ENCODE measurements at places on chromosomes 6 and 20.

- DNase-seq: no peak
Measured at GRCh38 chr20:3612795-3613572, 50.2 kb downstream of the GFRA4 start.

DNA sequence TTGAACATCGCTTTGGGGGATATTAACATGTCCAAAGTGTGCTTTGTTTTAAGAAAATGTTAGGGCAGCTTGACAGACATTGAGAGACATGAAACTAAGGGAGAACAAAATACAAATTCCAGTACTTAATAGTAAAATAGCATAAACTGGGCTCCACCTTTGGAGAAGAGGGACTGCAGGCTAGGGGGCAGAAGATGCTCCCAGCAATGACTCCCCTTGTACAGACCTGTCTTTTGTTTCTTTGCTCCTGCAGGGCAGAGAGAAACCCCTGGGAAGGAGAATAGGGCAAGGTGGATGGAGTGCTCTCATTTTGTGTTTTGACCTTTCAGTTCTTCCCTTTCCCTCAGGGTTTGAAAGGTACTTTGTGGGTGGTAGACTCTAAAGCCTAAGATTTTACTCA, 115.6 kb upstream of the PLCB4 start:
- DNase-seq: no peak

- no peak for DNase-seq
Measured at GRCh38 chr20:23086931-23087411, 847 bp upstream of the CD93 start.

GRCh38 chr20:53399592-53400335, 193.9 kb downstream of the ZNF217 start:
- DNase-seq: no peak

DNA sequence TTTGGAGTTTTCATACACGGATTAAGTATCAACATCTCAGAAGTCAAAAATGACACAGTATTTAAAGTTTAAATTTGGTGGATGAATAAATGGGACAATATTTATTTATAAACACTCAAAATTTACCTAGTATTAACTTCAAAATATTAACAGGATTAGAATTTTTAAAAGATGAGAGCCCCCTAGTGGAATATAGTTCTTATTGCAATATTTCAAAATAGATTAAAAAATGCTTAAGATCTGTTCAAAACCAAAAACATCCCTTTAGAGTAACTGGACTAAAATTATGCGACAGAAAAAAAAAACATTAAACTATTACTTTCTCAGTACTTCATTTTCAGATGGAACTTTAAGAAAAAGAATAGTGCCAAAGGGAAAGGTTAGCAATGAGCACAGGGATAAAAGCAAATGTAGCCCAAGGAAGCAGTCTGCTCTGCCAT, 56.6 kb downstream of the SNX14 start:
- no peak for DNase-seq

DNA sequence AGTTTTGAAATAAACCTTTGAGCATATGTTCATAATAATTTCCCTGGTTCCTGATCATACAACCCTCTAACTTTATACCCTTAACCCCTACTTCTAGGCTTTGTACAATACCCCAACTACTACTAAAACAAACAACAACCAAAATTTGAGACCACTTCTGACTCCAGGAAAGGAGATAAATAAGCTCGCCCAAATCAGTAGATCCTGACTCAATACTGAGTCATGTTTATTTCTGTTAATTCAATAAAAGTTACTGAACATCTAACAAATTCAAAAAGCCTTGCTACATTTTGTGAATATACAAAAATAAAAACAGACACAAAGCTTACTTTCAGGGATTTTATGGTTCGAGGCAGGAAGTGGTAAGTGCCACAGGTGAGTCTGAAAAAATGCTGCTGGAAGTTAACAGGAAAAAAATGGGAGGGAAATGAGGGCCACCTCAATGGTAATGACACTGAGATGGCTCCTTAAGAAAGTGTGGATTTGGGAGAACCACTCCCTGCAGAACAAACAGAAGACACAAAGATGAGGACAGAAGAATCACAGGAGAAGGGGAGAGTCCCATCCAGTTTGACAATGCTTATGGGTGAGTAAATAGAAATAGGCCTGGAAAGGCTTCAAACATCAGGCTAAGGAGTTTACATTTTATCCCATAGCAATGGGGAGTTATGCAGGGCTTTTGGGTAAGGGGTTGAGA, 63.4 kb downstream of the DST start:
- no peak for DNase-seq
